Uterine smooth muscle cell (primary cell): ENCODE measurements at places on chromosomes 12 and 14. TPM values are rescaled to one million over a fixed set of nuclear protein-coding genes. Genes with fewer than 3 reads are reported as not detected.

TAS2R13 gene
- total RNA-seq, result 1.5 and 2.3 TPM in 2 replicates

NXPH4 gene
- total RNA-seq, result 1.7 and 4.0 TPM in 2 replicates

ZNF10 gene
- total RNA-seq, result 5.8 and 7.0 TPM in 2 replicates

PAWR gene
- 18.3 and 34.1 TPM in 2 replicates for total RNA-seq

DIO3 gene
- total RNA-seq, result 0.37 TPM in 1 of 2 replicates, not detected in the other

KLHDC1 gene
- total RNA-seq, result 3.0 and 3.3 TPM in 2 replicates

C12orf54 gene
- not detected in 2 replicates for total RNA-seq

OR6C2 gene
- not detected in 2 replicates for total RNA-seq

PIWIL1 gene
- total RNA-seq, result not detected in 2 replicates

LIN7A gene
- total RNA-seq, result 3.1 and 3.9 TPM in 2 replicates
